ENCODE measurements at places on chromosomes 6 and 20. TPM values are rescaled to one million over a fixed set of nuclear protein-coding genes. Genes with fewer than 3 reads are reported as not detected.
A peak's percentile ranks its signal among the peaks of the same experiment; 100 is the strongest.

Gene SYTL3
- 1.2 TPM for total RNA-seq

Gene GSTA1
- 0.38 TPM for total RNA-seq

Gene GPLD1
- 0.75 TPM for total RNA-seq

Gene SEL1L2
- not detected for total RNA-seq

Gene CCNC
- total RNA-seq: 51.5 TPM

- no peak for DNase-seq
Observed at GRCh38 chr6:118304321-118304720, 243.8 kb upstream of the PLN start.

DNA sequence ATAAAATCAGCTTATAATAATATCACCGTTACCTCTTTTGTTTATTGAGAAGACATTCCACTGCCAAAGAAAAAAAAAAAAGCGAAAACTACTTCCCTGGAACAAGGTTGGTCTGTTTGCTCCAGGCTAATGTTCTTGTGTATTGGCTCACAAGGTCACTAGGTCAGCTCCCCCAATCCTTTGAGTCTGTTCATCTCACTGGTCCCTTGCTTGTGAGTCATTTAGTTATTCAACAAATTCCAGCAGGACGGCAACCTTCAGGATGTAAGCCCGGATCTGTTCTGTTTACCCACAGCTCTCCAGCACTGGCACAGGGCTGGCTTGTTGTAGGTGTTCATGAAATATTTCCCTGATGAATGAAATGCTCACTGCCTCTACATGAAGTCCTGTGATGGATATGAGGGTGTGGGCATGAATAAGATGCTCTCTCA is 3.3 kb downstream of the ARHGAP40 start:
- DNase-seq: peak; percentile 35

DNA sequence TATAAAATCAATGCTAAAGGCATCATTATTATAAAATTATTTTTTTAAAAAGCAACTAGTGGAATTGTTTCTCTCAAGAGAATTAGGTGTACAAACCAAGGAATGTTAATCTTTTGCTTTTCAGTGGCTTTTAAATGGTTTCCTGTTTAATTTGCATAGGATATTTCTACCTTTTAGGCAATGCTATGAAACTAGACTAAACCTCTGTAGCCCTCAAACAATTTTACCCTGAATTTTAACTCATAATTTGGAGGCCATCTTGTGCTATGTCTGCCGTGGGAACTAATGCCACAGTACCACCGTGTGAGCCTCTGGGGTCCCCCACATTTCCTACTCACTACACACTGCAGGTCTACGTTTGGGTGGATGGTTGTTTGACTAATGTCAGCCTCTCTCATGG is 20.6 kb downstream of the PHACTR2 start:
- no peak for DNase-seq
